ENCODE measurements at places on chromosomes 4 and X.

GRCh38 chr4:76905521-76905920 lies 7.6 kb upstream of the SOWAHB start:
- DNase-seq = no peak

- no peak for DNase-seq
Observed at GRCh38 chrX:48468693-48469691, 1.1 kb downstream of the SLC38A5 start.

- no peak for DNase-seq
Observed at GRCh38 chr4:96326846-96327245, 487.0 kb downstream of the PDHA2 start.

DNA sequence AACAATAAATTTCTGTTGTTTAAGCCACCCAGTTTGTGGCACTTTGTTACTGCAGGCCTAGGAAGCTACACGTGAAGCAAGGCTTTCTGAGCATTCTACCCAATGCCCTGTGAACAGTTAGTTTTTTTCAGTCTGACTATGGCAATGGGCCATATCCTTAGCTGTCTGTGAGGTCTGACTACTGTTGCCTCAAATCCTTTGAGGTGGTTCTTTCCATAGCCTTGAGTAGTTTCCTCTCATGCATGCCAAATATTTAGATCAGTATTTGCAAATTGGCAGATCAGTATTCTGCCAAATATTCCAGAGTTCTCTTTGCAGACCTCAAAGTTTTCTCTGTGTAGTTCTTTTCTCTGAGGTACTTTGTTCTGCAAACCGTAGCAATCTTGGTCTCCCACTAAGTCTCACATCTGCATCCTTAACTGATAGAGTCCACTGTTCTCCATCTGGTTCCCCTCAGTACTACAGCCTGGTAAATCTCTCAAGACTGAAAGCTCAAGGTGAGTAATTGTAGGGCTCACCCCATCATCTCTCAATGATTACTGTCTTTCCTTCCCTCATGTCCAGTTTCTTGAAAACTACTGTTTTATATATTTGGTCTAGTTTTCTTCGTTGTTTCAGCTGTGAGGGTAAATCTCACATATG lies 984.9 kb upstream of the INTU start:
- no peak for DNase-seq

DNA sequence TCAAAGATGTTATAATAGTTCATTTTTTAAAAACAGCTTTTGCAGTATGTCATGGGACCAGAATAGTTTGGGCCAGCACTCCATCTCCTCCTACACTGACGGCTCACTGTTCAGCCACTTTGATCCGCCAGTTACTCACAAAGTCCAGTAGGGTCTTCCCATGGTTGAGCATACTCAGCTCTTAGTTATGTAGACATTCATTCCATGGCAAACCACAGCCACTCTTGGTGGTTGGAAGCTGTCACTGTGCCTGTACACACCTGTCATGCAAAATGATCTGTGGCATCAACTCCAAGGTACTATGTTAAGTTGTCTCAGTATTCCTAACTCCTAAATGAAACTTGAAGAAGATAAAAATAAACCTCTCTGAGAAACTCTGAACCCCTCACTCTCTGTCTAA lies 127.2 kb downstream of the NR3C2 start:
- DNase-seq = peak; percentile 30

DNA sequence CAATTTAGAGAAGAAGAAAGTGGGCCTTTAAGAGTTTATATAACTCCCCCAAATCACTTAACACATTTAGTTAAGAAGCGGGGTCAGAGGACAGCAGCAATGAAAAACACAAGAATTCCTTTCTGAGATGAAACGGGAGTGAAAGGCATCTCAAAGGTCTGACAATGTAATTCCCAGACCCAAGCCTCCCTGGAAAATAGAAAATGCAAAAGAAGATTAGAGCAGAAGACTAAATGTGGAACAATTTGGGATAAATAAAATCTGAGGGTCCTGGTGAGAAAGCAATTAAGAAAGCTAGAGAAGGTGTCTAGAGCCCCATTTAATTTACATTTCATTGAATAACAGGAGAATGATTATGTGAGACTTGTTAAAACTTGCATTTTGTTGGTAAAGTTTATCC lies 19.1 kb upstream of the ART3 start:
- DNase-seq = no peak

- DNase-seq = no peak
Observed at GRCh38 chr4:78571804-78572203, 20.2 kb downstream of the ANXA3 start.

- no peak for DNase-seq
Observed at GRCh38 chr4:54675721-54676461, 18.1 kb downstream of the KIT start.

GRCh38 chr4:54973784-54974183 lies 151.6 kb downstream of the KDR start:
- DNase-seq = no peak

DNA sequence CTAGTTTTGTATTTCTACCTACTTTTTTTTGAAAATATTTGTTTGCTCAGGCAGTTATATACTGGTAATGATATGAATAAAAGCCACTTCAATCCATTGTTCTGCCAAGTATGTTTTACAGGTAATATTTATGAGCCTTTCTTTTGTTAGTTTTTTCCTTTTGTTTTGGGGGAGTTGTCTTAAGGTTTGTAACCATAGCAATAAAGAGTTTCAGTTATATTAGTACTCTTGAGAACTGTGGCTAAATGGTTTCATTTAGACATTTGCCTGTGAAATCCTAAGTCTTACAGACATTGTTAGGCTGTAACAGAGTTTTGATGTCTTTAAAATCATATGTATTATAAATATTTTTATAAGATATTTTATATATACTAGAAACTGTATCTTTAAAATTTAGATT lies 150.1 kb downstream of the DIPK2B start:
- DNase-seq = no peak

DNA sequence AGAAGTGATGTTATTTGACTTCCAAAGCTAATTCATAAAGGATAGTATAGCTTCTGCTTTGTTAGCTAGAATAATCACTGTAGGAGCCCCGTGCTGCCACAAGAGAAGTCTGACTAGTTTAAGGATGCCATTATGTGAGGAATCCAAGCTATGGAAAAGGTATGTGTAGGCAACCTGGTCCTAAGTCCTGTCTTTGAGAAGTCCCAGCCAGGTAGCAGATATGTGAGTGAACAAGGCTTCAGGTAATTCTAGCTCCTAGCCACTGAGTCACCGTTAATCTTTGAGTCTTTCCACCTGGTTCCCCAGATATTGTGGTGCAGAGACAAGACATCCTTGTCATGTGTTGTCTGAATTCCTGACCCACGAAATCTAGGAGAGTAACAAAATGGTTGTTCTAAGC lies 55.5 kb downstream of the BMP3 start:
- no peak for DNase-seq

DNA sequence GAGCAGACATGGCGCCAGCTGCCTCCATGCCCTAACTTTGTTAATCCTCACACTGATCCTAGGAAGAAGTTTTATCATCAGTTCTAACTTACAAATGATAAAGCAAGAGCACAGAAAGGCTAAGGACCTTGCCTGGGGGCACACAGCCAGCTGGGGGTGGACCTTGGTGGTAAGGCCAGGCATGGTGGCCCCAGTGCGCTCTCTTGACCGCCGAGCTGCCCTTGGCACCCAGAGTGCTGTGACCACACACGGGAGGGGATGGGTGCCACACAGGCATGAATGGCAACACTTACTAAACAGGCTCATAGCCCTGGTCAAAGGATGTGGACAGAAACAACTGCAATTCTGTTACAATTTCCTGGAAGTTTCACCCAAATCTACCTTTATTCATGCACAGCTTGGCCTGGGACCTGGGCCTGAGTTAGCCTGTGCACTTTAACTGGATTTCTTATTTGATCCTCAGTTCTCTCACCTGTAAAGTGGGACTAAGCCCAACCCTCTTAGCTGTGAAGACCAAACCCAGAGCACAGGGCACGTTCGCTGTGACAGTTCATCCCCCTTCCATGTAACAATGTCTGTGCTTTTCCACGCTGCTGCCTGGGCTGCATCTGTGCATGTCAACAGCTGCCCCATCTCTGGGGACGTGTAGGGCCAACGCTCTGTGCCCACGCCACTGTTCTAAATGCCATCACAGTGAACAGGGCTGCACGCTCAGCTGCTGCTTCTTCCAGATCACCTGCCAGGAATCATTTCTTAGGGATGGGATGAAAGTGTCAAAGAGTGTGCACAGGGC lies 44.8 kb downstream of the ACOX3 start:
- DNase-seq = no peak

- no peak for DNase-seq
Observed at GRCh38 chr4:10942156-10942555, 257.6 kb upstream of the CLNK start.

GRCh38 chr4:123597586-123597985 lies 201.0 kb downstream of the SPRY1 start:
- DNase-seq = no peak

DNA sequence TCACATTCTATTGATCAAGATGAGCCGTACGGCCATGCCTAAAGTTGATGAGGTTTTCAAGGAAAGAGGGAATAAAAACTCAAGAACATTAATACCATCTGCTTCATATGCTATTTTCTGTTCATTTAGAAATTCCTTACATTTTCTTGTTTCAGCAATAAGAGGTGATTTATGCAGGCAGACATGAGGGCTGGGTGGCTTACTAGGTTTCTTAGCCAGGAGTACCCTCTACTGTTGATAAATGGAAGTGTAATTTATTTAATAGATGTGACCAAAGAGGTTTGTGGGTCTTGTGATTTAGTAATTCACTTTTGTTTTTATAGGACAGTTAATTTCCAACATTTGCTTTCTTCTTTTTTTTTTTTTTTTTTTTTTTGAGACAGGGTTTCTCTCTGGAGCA lies 6.4 kb upstream of the SMIM9 start:
- DNase-seq = peak; percentile 43

- DNase-seq = no peak
Observed at GRCh38 chr4:52799813-52800212, 48.6 kb upstream of the ERVMER34-1 start.

GRCh38 chr4:158268553-158268952 lies 58.3 kb downstream of the TMEM144 start:
- DNase-seq = no peak

GRCh38 chr4:48194971-48195370 lies 60.9 kb upstream of the TXK start:
- DNase-seq = no peak

DNA sequence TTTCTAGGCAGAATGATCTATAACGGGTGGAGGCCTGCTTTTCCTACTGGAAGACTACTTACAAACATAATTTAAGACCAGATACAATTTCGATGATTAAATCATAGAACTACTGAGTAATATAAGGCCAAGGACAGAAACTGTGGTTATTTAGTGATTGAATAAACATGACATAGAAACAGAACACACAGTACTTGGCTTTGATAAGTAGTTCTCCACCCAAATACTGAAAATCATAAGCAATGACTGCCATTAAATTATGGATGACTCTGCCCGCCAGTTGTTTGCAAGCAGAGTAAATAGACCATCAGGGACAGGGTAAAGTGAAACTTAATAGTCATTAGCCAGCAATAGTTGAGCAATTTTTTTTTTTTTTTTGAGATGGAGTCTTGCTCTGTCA lies 17.2 kb upstream of the SMIM14 start:
- no peak for DNase-seq

DNA sequence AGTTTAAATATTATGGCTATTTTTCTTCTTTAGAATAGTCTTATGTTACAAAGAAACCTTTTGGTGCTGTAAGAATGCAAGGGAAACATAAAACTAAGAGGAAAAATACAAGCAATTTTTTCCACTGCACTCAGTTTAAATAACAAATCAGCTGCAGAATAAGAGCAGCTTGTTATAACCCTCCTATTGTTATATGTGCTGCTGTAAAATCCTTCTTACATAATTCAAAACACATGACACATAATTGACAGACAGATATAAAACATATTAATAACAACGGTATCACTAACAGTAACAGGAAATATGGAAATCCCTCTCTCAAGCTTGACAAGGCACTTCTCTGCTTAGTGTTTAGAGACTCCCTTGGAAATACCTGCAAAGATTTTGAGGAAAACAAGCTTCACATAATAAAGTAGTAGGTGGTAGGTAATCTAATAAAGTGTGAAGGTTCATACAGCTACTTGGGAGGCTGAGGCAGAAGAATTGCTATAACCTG lies 385.3 kb upstream of the HS3ST1 start:
- DNase-seq = no peak

DNA sequence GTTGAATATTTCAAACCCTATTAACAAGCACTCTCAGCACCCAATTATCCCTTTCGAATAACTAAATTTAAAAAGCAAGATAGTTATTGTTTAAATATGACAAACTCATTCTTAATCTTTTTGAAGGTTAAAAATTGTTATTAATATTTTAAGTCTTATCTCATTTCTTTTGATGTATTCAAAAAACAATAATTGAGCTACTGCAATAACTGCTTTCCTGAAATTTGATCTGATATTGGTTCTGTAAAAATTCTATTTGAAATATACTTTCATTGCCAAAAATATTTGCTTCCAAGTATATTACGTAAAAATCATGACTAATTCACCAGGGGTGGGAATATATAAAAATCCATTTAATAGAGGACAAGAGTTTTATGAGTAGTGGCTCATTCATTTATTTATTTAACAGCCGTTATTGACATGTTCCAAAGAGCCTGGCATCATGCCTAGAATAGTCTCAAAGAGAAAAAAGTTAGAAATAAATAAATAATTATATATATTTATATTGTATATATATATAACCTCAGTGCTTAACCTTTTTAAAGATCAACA lies 34.4 kb downstream of the GLRA3 start:
- no peak for DNase-seq

DNA sequence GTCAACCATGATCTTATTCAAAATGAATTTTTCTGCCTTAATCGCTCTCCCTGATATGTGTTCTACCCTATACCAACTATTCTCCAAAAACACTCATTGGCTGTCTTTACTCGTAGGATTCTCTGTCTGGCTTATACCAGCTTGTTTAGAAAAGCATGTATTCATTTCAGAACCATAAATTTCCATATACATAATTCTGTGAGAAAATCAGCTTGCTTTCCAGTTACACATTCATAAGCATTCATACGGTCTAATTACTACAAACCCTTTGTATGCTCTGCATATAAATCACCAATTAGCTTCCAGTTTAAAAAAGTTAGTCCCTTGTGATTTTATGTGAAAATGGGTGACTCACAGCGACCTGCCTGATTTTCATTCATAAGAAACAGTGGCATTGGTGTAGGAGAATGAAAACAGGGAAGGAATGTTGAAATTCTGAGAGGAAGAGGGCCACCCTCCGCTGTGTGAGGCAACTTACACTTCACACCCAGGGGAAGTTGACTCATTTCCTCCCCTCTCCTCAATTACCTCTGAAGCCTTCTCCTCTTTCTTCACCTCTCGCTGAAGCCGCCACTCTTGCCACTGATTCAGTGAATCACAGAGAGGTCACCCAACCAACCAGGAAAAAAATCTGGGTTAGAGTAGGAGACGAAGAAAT lies 63.3 kb downstream of the MEPE start:
- DNase-seq = peak; percentile 82
